ENCODE measurements at places on chromosomes 16 and 17.

DNA sequence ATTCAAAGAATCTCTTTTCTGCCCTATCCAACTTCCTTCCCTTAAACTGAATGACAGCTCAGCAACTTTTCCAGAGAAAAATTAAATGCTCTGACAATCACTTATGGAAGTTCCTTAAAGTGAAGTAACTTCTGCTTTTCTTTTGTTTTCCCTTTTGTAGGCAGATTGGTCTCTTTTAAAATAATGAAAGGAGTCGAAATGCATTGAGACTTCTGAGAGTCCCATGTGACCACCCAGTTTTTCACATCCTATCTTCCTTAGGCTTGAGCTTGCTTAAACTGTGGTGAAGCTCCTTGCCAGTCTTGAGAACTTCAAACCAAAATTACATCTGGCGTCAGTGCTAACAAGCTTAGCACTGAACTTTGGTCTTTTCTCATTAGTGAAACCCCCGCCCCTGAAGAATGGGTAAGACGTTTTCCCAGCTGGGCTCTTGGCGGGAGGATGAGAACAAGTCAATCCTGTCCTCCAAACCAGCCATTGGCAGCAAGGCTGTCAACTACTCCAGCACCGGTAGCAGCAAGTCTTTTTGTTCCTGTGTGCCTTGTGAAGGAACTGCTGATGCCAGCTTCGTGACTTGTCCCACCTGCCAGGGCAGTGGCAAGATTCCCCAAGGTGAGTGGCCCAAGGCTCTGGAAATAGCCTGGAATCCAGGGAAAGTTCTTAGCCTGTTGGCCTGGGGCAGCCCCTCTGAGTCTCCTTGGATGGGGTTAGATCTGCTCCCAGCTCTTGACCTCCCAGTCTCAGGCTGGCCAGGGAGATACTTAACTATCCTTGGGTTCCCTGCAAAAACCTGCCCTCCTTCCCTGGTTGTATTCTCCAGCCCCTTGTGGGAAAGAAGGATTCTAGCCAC, 1.2 kb downstream of the TMEM106A start:
- DNase-seq: no peak

GRCh38 chr17:70241071-70241470, 71.7 kb downstream of the KCNJ2 start:
- DNase-seq: no peak

- DNase-seq: no peak
Measured at GRCh38 chr16:82987767-82988166, 361.0 kb downstream of the CDH13 start.

GRCh38 chr16:85612801-85613603, at the start of gene GSE1:
Gene GSE1 (plus strand): TSS chr16:85613322. CDS start chr16:85613392, 70 bp downstream.
- DNase-seq: peak; percentile 38

GRCh38 chr17:12040478-12040877, 19.8 kb downstream of the MAP2K4 start:
- DNase-seq: no peak

GRCh38 chr17:15119968-15120367, 145.2 kb downstream of the PMP22 start:
- DNase-seq: no peak

GRCh38 chr17:74595037-74595750, 3.1 kb upstream of the CD300LD start:
- DNase-seq: no peak

DNA sequence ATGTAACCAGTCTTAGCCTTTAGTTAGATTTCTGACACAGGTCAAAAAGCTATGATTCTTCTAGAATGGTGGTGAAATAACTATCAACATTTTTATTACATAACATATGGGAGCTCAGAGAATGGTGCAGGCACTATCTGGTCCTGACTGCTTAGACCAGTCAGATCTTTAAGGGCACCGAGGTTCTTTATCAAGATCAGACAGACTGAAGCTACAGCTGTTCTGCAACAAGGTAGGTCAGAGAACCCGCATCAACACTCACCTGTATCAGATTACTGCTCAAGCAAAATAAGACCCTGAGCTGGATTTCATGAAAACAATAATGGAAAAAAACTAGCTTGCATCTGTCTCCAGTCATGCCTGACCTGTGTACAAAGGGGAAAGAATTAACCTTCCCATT, 160.4 kb downstream of the KCNJ2 start:
- no peak for DNase-seq

- DNase-seq: no peak
Measured at GRCh38 chr17:15006421-15007128, 258.6 kb downstream of the PMP22 start.

DNA sequence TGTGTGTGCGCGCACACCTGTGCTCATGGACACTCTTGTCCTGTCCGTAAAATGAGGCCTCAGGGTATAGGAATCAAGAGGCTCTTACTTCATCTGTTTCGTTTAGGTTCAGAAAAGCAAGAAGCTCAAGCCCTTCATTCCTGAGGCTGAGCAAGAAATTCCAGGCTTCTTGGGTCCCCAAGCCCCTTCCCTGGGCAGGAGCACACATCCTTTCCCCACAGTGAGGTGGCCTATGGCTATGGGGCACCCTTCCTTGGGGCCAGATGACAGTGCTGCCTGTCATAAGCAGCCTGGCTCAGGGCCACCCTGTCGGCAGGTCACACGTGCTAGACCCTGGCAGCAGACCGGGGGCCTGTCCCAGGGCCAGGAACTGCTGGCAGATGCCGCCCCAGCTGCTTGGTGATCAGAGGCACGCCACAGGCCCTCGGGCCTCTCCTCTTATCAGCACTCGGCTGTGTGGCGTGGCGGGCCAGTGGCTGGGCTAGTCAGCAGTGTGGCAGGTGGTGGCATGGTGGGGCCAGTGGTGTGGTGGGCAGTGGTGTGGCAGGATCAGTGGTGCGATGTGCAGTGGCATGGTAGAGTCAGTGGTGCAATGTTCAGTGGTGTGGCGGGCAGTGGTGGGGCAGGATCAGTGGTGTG, 50.2 kb downstream of the NKD1 start:
- DNase-seq: no peak

DNA sequence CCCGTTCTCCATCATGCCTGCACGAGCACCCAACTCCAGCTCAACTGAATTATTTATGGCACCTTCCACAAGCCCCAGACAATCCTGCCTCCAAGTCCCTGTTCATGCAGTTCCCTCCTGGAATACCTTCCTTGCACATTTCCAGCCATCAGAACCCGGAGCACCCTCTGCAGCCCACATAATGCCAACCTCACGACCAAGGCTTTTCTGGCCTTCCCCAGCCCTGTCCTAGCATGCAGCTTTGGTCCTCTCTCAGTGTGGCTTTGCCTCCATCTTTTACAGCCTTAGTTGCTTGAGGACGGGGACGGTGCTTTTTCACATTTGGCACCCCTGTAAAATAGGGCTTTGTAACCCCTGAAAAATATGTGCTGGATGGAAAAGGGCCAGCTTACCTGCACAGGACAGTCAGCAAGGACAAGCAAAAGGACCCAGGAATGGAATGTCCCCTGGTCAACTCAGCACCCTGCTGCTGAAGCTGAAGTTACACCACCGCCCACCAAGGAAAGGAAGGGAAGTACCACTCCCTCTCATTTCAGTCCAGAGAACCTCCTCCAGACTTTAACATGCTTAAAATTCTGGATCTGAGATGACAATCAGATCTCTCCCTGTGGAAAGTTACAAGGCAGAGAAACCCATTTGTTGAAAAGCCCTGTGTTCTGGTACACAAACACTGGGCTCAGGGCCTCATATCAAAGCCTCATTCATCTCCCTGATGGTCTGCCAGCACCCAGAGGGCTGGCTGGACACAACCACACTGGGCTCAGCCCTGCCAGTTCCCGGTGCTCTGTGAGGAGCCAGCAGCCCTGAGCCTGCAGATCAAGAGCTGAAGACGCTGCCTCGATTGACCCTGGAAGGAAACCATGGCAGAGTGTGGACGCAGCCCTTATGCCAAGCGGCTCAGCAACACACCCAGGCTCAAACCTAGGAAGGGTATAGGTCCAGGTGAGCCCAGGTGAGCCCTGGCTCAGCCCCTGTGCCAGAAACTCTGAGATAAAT, 2.9 kb downstream of the SLC39A11 start:
- DNase-seq: no peak

DNA sequence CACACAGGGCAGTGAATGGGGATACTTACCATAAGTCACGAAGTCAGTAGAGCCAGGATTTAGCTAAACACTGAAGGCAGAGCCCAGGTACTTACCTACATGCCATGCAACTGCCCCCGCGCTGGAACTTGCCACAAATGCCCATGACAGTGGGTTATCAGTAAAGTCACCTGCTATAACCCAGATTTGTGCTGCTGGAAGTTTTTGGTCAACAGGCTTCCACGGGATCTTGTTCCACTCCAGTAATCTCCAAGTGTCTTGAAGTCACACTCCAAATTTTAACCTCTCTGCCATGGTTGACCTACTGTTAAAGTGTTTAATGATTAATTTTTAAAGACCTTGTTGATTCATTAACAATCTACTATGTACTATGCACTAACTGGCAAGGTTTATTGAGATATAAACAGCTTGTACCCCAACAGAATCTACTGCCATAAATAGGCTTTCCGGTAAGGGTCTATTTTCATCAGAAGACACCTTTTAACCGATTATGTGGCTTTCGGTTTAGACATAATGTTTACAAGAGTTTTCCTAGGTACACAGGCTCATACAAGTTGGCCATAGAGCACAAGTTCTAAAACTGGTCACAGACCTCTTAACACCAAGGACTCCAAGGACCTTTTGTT, 6.3 kb upstream of the SLC5A11 start:
- DNase-seq: no peak

- DNase-seq: no peak
Measured at GRCh38 chr16:79528338-79528737, 72.2 kb downstream of the MAF start.

GRCh38 chr16:56451753-56452689, 667 bp downstream of the OGFOD1 start:
- DNase-seq: no peak

DNA sequence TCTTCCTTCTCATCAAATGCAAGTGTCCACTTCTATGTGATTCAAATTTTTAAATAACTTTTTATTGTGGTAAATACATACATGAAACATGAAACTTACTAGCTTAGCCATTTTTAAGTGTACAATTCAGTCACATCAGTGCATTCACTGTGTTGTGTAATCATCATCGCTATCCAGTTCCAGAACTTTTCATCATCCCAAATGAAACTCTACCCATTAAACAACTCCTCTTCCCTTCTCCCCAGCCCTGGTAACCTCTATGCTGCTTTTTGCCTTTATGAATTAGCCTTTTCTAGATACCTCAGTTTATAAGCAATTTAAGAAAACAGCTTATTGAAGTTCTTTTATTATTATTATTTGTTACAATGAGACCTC, 41.1 kb upstream of the IL34 start:
- no peak for DNase-seq

DNA sequence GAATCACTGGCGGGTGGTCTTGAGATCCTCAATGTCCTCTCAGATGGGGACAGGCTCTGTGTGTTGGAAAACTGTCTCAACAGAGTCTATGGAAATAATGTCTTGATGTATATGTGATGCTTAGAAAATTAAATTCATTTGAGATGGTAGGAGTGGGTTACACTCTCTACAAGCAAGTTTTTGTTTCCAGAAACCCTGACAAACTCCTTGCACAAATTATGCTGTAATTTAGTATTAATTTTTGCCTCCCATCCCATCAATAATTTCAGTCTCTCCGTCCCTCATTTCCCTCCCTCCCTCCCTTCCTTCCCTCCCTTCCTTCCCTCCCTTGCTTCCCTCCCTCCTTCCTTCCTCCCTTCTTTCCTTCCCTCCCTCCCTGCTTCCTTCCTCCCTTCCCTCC, 488.0 kb upstream of the C16orf82 start:
- no peak for DNase-seq

- no peak for DNase-seq
Measured at GRCh38 chr17:65434251-65434650, 127.2 kb downstream of the AXIN2 start.

GRCh38 chr16:81004646-81005353, 1.9 kb downstream of the CMC2 start:
- DNase-seq: peak; percentile 27

GRCh38 chr17:8949061-8949661, 16.3 kb downstream of the PIK3R5 start:
- no peak for DNase-seq

GRCh38 chr16:72092832-72093447, 480 bp downstream of the TXNL4B start:
- DNase-seq: no peak

DNA sequence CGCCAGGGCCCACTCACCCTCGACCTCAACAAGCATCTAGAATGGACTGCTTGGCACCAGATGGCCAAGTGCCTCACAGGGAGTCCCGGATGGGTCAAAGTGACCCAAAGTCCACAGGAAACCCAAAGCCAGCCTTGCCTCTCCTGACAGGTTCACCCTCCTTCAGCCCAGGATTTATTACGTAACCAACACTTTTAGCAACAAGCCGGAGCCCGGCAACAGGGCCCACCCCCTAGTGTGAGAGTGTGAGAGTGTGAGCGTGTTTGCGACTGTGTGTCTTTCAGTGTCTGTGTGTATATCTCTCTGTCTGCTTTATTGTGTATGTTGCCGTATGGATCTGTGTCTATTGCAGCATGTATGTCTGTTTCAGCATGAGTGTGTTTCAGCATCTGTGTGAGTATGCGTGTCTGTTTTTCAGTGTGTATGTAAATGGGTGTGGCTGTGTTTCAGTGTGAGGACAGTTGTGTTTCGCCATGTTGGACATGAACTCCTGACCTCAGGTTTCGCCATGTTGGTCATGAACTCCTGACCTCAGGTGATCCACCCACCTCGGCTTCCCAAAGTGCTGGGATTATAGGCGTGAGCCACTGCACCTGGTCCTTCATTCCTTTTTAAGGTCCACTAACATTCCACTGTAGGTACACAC, 13.7 kb upstream of the PEMT start:
- DNase-seq: no peak

DNA sequence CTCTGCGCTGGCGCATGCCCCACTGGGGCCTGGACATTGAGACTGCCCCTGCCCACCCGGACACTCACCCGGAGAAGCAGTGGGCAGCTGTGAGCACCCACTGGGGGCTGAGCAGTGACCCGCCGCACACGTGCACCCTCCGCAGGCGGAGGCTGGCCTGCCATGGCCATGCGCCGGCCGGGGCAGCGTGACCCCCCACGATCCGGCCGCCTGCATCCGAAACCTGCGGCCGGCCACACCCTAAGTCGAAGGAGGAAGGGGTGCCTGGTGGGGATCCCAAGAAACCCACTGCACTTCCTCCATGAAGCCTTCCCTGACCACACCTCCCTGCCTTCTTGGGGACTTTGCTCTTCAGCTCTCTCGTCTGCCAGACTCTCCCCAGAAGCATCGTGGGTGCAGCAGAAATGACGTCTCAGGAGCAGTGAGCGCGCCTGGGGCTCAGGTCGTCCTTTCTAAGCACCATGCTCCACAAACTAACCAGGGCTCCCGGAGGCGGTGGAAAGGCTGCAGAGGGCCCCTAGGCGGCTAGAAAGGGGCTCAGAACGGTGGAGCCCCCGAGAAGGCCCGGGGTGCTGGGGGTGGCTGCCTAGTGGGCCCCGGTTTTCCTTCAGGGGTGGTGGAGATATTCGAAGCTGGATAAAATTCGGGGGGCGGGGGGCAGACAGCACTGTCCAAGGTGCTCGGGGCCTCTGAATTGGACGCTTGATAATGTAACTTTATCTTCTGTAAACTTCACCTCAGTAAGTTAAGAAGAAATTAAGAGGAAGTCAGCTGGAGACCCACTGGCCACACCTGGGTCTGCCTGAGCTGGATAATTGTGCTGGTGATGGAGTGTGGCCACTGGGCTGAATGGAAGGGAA, 1.5 kb downstream of the TPSG1 start:
- DNase-seq: no peak
